ENCODE measurements at places on chromosomes 12 and 14.

GRCh38 chr14:57659052-57659451 is 165.4 kb upstream of the CCDC198 start:
- DNase-seq = no peak

DNA sequence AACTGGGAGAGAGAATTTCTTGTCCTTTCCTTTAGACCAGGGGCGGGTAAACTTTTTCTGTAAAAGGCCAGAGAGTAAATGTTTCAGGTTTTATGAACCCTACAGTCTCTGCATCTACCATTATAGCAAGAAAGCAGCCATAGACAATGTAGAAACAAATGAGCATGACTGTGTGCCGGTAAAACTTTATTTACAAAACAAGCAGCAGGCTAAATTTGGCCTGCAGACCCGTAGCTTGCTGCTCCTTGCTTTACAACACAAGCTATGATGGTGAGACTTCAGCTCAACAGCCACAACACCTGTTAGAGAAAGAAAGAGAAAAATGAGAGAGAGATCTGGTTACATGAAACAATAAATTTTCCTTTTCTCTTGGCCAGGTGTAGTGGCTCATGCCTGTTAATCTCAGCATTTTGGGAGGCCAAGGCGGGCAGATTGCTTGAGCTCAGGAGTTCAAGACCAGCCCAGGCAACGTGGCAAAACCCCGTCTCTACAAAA is 4.2 kb upstream of the CDC42BPB start:
- DNase-seq = no peak

GRCh38 chr12:12436831-12437345 is 80.0 kb downstream of the BORCS5 start:
- DNase-seq = no peak

- DNase-seq = no peak
Observed at GRCh38 chr12:33628087-33628486, 188.5 kb upstream of the SYT10 start.
